HS-27A (cell line): ENCODE measurements at places on chromosomes 6 and 20.

DNA sequence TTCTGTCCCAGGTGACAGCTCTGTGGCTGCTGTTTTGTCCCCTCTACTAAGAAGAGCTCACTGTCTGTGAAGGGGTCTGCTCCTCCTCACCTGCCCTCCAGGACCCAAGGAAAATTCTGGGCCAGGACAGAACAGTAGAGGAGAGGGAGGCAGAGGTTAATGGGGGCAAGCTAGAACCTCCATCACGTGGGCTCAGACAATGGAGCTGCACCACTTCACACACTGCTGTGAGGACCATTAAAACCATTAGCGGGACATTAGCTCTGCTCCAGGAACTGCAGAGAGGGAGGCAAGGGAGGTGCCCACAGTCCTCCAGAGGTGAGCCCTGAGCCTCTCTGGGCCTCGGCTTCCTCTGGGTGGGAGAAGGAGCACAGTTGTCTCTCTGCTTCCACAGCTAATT, 78.4 kb downstream of the NOL4L start:
- no peak for DNase-seq

DNA sequence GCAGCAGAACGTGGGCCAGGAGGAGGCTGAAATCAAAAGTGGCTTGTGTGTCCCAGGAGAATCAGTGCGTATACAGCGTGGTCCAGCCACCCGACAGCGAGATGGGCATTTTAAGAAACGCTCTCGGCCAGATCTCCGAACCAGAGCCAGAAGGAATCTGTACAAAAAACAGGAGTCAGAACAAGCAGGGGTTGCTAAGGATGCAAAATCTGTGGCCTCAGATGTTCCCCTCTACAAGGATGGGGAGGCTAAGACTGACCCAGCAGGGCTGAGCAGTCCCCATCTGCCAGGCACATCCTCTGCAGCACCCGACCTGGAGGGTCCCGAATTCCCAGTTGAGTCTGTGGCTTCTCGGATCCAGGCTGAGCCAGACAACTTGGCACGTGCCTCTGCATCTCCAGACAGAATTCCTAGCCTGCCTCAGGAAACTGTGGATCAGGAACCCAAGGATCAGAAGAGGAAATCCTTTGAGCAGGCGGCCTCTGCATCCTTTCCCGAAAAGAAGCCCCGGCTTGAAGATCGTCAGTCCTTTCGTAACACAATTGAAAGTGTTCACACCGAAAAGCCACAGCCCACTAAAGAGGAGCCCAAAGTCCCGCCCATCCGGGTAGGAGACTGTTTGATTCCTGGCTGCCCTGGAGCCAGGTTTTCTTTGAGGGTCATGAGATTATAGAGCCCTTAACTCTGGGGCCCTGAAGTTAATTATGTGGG, 75.3 kb downstream of the ASXL1 start:
- DNase-seq = no peak

GRCh38 chr6:334536-335510, 42.5 kb downstream of the DUSP22 start:
- no peak for DNase-seq

- DNase-seq = peak; percentile 14
Observed at GRCh38 chr6:29887330-29887818, 55.0 kb upstream of the HLA-A start.

DNA sequence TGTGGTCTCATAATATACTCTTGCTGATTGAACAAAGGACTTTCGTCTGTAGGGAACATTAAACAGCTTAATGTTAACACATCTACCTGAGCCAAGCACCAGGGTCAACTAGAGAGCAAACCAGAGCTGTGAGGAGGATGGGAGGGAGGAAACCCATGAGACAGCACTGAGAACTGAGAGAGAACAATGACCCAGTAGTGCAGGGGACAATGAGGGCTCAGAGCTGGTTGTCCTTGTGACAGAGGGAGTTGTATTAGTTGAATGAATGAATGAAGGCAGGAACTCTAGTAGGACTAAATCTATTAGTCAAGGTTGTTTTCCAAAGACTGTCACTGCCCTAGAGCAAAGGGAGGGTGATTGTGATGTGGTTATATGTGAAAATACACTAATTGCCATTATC, 28.2 kb upstream of the GSTA4 start:
- no peak for DNase-seq

DNA sequence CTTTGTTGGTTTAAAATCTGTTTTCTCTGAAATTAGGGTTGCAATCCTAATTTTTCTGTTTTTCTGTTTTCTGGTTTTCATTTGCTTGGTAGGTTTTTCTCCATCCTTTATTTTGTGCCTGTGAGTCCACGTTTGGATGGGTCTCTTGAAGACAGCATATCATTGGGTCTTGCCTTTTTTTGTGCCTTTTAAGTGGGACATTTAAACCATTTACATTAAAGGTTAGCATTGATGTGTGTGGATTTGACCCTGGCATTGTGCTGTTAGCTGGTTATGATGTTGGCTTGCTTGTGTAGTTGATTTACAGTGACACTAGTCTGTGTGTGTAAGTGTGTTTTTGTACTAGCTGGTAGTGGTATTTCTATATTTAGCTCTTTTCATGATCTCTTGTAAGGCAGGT, 28.0 kb upstream of the CST5 start:
- no peak for DNase-seq

GRCh38 chr20:16311756-16312155, 261.5 kb downstream of the KIF16B start:
- no peak for DNase-seq

- DNase-seq = no peak
Observed at GRCh38 chr6:84768442-84769174, 4.2 kb upstream of the TBX18 start.

- DNase-seq = no peak
Observed at GRCh38 chr6:25965058-25965457, 2.5 kb downstream of the TRIM38 start.

DNA sequence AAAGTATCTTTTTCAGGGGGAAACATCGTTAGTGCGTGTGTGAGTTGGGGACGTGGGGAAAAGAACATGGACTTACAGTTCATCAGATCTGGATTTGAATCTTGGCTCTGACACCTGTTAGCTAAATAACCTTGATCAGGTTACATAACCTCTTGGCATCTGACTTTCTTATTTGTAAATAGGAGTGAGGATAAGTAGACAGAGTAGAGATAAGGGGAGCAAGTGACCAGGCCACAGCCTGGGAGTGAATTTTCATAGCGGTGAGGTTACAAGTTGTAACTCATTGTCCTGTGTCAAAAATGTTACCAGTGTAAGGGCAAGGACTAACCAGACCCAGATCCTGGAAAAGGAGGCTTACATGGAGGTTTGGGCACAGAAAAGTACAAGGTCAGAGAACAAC, 733.5 kb upstream of the MMS22L start:
- no peak for DNase-seq

GRCh38 chr6:5994234-5994998, 12.3 kb downstream of the NRN1 start:
- DNase-seq = no peak

- DNase-seq = no peak
Observed at GRCh38 chr20:31842471-31843157, 2.8 kb downstream of the FOXS1 start.

GRCh38 chr6:25553502-25553901, 98.5 kb upstream of the SCGN start:
- no peak for DNase-seq

DNA sequence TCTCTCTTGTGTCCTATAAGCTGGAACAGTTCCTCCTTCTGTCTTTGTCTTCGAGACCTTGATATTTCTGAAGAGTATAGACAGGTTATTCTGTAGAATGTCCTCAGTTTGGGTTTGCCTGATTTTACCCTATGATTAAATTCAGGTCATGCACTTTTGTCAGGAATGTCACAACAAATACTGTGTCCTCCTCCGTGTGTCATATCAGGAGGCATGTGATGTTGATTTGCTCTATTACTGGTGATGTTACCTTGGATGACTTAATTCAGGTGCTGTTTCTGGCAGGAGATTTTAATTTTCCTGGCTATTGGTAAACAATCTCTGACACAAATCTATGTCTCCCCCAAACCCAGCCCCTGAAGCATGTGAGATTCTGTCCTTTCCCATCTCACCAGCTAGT, 33.3 kb upstream of the CHMP4B start:
- no peak for DNase-seq

DNA sequence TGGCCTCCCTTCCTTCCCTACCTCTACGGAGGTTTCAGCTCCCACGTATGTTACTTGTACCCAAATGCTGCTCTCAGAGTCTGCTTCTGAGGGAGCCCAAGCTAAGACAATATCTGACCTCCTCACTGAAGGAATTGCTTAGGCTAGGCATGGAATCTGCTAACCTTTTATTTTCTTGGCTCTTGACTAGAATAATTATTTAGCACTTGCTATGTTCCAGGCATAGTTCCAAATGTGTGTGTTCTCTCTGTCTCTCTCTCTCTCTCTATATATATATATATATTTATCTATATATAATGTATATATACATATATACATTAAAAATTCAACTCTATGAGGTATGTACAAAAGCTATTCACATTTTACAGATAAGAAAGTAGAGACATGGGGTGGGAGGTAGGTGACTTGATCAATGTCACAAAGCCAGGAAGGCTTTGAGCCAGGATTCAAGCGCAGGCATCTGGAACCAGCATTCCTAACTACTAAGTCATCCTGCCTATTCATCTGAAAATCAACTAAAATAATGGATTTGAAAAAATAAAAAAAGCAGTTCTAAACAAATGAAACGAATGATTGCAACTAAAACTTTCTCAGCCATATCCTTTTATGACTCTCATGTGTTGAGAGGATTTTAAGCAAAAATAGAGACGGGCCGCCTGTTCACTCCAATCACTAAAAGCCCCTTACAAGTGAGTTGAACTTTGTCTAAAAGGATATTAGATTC, 189.7 kb upstream of the JAG1 start:
- DNase-seq = peak; percentile 79

DNA sequence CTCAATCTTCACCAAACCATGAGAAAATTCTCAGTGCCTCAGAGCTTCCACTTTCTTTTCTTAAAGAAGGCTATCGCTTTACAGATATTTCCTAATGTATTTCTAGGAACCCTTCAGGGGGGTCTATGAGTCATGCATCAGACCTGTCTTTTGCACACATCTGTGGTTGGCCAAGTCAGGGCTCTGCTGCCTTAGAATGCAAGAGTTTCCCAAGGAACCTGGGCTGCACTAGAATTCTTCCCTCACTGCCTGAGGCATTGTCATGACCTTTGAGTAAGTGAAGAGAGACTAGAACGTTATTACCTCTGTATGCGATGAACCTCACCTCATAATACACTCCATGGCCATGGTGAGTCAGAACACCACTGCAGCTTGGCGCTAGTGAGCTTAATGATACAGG, 365.0 kb upstream of the ID4 start:
- DNase-seq = no peak

DNA sequence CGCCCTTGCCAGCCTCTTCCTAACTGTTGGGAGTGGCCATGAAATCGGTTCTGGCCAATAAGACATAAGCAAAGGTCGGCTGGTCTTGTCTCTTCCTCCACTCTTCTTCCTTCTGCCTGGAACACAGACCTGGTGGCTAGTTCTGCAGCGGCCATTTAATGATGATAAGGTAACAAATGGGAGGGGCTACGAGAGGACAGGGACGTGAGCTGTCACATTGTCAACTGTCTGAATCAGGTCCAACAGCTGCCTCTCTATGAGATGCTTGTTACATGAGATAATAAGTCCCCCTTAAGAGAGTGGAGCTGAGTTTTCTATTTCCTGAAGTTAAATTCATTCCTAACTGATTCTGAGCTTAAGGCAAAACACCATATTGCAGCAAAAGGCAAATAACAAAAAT, 12.5 kb upstream of the TMEM242 start:
- DNase-seq = no peak

DNA sequence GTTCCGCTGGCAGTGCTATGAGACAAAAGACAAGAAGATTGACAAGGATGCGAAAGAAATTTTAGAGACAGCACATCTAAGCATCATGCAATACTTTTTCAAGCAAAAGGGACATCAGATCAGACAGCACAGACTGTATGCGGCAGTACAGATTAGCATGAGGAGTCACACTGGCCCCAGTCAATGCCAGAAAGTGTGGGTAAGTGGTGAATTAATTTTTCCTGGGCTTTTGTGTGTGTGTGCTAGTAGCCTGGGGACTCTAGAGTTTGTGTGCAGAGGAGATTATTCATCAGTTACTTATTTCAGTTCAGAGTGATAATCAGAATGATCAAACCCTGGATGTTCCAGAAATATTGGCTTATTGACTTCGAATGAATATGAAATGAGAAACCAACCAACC, 47.2 kb downstream of the LAMA4 start:
- no peak for DNase-seq

DNA sequence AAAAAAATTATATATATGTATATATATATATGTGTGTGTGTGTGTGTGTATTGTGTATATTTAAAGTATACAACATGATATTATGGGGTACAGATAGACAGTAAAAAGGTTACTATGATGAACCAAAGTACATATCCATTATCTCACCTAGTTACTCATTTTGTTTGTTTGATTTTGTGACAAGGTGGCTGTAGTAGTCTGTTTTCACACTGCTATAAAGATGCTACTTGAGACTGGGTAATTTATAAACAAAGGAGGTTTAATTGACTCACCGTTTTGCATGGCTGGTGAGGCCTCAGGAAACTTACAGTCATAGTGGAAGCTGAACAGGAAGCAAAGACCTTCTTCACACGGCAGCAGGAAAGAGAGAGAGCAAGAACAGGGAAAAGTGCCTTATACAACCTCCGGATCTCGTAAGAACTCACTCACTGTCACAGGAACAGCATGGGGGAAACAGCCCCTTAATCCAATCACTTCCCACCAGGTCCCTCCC, 30.2 kb upstream of the DACT2 start:
- DNase-seq = no peak

- no peak for DNase-seq
Observed at GRCh38 chr6:94270091-94270948, 851.0 kb upstream of the EPHA7 start.

DNA sequence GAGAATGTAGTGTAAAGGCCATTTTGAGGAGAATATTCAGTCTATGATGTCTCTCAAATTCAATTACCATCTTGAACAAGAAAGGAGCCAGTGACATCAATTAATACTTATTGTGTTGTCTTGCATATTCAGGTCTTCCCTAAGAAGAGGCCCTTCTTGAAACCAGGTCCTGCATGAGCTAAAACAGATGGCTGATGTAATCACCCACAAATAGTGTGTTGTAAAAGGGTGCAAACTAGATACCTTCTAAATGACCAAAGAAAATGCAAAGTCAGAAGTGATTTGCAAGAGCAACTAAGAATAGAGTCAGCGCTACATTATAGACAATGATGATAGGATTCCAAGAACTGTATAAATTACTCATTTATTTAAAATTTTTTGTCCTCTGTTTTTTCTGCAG, 97.0 kb downstream of the BTBD3 start:
- DNase-seq = no peak

DNA sequence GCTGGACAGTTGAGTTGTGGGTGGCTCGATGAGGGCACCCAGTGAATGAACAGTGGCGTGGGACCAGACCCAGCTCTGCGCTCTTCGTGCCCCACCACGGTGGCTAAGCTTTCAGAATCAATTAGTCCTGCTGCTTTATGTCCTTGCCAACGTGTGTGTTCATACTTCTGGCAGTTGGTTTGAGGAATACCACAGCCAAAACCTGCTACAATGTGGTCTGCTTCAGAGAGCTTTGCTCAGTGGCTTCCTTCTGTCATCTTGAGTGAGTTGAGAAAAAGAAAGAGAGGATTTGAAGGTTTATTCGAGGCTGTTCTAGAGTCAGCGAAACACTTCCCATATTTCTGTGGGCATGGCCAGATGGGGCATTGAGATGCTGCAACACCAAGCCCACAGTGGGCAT, 39.5 kb upstream of the SLC22A2 start:
- no peak for DNase-seq
